Foreskin keratinocyte (primary cell): ENCODE measurements at places on chromosomes 5 and 9.

DNA sequence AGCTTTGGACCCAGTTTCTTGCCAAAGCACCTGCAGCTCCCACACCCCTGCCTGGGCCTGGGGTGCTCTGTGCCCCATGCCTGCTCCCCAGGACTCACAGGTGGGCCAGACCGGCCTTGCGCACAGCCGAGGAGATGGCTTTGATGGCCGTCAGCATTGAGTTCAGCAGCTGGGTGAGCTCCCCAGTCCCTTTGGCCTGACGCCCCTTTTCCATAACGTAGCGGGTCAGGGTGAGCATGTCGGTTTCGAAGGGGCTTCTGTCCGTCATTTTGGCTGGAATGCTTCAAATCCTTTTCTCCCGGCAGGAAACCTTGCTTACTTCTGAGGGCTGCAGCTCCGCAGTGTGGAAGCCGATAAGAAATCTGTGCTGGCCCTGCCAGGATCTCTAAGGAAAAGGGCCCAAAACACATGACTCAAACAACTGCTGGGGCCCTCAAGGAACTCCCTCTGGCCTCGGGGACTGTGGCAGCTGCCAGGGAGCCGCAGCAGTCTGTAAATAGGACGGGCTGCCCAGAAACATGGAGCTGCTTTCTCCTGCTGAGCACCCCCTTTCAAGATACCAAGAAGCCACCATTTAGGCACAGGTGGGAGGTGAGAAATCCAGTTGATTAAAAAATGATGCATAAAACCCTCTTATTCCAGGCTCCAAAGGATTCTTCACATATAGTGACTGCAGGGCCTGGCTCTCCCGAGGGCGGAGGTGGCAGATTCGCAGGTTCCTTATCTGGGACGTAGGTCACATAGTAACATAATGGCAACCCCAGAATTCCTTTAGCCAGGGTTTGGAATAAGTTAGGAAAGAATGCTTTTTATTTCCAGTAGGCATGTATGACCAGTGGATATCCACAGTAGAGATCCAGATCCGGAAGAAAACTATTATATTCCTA, at the start of gene FBP2:
Gene FBP2, minus strand, starts transcription at position 366 of the 887 bp plus-strand sequence. Its CDS starts 98 bp downstream, at position 268.
- DNase-seq: no peak

DNA sequence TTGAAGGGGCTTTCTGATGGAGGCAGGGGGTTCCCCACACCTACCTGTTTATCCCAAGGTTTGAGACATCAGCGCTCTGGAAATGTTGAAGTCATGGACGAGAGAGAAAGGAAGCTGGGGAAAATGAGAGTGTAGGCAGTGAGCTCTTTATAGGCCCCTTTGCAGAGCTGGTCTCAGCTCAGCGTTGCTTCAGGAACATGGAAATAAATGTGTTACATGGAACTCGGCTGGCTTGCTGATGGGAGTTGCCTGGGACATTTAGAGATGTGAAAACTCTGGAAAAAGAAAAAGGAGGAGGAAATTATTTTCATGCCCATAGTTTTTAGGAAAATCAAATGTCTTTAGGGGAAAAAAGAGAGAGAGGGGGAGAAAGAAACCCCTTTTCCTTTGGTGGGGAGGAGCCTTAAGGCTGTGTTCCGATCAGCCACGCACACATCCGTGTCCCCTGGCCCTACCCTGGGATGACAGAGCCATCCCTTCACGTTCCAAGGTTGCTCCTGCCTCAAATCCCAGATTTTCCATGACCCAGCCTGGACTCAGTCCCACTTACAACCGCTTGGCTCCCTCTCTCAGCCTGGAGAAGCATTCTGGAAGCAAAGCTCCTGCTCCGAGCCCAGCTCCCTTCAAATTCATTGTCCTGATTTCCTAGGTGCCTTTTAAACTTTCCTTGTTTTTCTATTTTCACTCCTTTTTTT, 78.3 kb downstream of the COL27A1 start:
- DNase-seq: no peak

- DNase-seq: no peak
Observed at GRCh38 chr5:142411656-142412425, 87.0 kb upstream of the SPRY4 start.

DNA sequence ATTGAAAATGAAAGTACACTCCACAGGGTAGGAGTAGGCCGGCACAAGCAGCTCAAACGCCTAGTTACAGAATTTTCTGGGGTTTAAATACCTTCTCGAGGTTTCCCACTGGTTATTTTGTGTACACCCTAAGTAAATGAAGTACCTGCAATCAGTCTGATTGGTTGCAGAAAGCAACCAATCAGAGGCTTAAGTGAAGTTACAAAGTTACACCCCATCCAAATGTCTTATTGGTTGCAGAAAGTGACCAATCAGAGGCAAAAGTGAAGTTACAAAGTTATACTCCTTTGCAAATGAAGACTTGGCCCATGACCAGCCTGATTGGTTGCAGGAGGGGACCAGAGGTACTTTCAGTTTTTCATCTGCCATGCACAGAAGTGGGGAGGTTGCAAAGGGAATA, 33.2 kb upstream of the ERAP2 start:
- DNase-seq: no peak

GRCh38 chr9:121268598-121268850, 562 bp downstream of the GSN start:
- DNase-seq: peak; percentile 44
